Metanephros (tissue), 2 donors: ENCODE measurements at places on chromosomes 5 and 9. TPM values are rescaled to one million over a fixed set of nuclear protein-coding genes. Genes with fewer than 3 reads are reported as not detected.

ALDH7A1 gene
- 49.2 TPM for total RNA-seq

DMRTA1 gene
- 1.3 TPM for total RNA-seq

TXNDC8 gene
- total RNA-seq = not detected

PRLR gene
- total RNA-seq = 27.6 TPM

PPP2R2B gene
- 10.3 TPM for total RNA-seq

CER1 gene
- total RNA-seq = 1.1 TPM

BARHL1 gene
- not detected for total RNA-seq

FOXD1 gene
- total RNA-seq = 13.9 TPM

GABRG2 gene
- not detected for total RNA-seq

ABO gene
- total RNA-seq = 5.1 TPM

BAAT gene
- total RNA-seq = 0.06 TPM

PTBP3 gene
- 111 TPM for total RNA-seq

ELP1 gene
- 40.4 TPM for total RNA-seq

RGS7BP gene
- 9.8 TPM for total RNA-seq

IRF1 gene
- total RNA-seq = 31.0 TPM

PCDHA1 gene
- 0.12 TPM for total RNA-seq

OR1Q1 gene
- not detected for total RNA-seq

BTNL9 gene
- 17.1 TPM for total RNA-seq

CAMK4 gene
- total RNA-seq = 13.9 TPM

CBY3 gene
- 0.58 TPM for total RNA-seq

ANKRD31 gene
- 0.41 TPM for total RNA-seq

DPP7 gene
- 20.4 TPM for total RNA-seq

SPINK4 gene
- total RNA-seq = not detected

ZBTB26 gene
- 11.2 TPM for total RNA-seq

HTR1A gene
- 0.23 TPM for total RNA-seq

RANBP3L gene
- 13.3 TPM for total RNA-seq

IL31RA gene
- total RNA-seq = not detected

SGCD gene
- 26.6 TPM for total RNA-seq

FCN1 gene
- 24.3 TPM for total RNA-seq

MSX2 gene
- 0.47 TPM for total RNA-seq

PDLIM4 gene
- total RNA-seq = 25.9 TPM

CD274 gene
- 2.7 TPM for total RNA-seq

PNPLA7 gene
- total RNA-seq = 4.3 TPM

IRX1 gene
- 50.3 TPM for total RNA-seq

NUTM2F gene
- not detected for total RNA-seq

PAXX gene
- total RNA-seq = 28.0 TPM

FCN2 gene
- total RNA-seq = 1.2 TPM

INSL4 gene
- total RNA-seq = not detected

TNFSF8 gene
- 1.5 TPM for total RNA-seq

MYMK gene
- total RNA-seq = 2.8 TPM

MRPL36 gene
- total RNA-seq = 24.2 TPM

TCF7 gene
- total RNA-seq = 4.7 TPM

GRXCR2 gene
- 0.29 TPM for total RNA-seq

SYNPO gene
- 24.9 TPM for total RNA-seq

NHP2 gene
- total RNA-seq = 85.7 TPM

NEUROG1 gene
- total RNA-seq = not detected

CSF1R gene
- total RNA-seq = 39.5 TPM

POU5F2 gene
- 5.1 TPM for total RNA-seq

SLC46A2 gene
- total RNA-seq = 0.64 TPM

NFX1 gene
- total RNA-seq = 26.1 TPM

LCN1 gene
- not detected for total RNA-seq

SPINK13 gene
- not detected for total RNA-seq

RFESD gene
- 3.6 TPM for total RNA-seq
